ENCODE measurements at places on chromosomes 16 and 17.
A peak's percentile ranks its signal among the peaks of the same experiment; 100 is the strongest.

DNA sequence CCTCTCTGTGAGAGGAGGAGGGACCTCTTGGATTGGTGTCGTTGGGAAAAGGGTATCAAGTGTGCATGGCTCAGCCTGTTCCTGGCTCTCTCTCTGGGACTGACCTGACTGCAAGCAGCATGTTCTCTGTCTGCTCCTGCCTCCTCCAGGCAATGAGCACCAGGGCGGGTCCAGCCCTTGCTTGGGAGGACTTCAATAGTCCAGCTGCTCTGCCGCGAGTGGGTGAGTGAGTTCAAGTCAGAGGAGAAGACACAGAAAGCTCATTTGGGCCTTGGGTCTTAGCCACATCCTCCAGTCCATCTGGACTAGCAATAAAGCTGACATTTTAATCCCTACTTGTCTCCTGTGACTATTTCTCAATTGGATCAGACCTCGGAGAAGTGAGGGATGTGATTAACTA, 25.2 kb upstream of the TNS4 start:
- DNase-seq: no peak

- DNase-seq: no peak
These were observed 431.2 kb downstream of the SLC39A11 start for GRCh38 chr17:72661116-72661944.

GRCh38 chr17:75601057-75601987, 13.7 kb downstream of the MYO15B start:
- DNase-seq: peak; percentile 78

GRCh38 chr17:4980644-4981216, 6.7 kb downstream of the CAMTA2 start:
- DNase-seq: peak; percentile 66

- no peak for DNase-seq
These were observed 70.4 kb downstream of the ZDHHC7 start for GRCh38 chr16:84940670-84941551.

DNA sequence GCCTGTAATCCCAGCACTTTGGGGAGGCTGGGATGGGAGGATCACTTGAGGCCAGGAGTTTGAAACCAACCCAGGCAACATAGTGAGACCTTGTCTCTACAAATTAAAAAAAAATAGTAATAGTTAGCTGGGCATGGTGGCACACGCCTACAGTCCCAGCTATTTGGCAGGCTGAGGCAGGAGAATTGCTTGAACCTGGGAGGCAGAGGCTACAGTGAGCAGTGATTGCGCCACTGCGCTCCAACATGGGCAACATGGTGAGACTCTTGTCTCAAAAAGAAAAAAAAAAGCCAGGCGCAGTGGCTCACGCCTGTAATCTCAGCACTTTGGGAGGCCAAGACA, 56.9 kb upstream of the MRTFB start:
- no peak for DNase-seq

DNA sequence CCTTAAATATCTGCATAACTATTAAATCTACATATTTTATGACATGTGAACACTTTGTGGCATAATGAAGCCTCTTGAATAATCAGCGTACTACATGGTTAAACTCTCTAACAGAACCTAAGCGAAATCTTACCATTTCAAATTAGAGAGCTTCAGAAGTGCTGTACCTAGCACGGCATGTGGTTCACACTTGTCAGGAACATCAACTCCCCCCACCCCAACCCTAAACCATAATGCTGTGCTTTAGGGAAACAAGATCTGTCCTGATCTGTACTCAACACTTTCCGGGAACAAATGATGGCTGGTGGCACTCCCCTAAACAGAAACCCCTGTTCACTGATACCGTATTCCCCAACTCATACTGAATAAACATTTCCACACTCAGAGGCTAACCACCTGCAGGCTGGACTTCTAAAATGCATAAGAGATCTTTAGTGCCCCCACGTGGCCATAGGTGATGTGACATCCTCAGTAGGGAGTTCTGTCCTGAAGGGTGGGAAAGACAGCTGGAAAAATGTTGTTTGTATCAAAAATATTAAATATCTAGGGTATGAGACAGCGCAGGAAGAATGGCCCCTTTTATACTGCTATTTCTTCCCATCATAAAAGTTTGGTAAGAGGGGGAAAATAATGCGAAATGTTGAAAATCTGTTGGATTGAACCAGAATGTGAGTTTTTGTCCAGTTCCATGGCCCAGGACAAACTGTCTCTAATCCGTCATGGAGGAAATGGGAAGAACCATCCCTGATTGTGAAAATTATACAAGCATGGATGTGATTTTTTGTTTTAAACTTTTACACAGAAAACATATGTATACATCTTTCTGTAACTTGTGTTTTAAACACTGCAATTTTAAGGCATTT, 88.6 kb downstream of the USP31 start:
- DNase-seq: peak; percentile 67

DNA sequence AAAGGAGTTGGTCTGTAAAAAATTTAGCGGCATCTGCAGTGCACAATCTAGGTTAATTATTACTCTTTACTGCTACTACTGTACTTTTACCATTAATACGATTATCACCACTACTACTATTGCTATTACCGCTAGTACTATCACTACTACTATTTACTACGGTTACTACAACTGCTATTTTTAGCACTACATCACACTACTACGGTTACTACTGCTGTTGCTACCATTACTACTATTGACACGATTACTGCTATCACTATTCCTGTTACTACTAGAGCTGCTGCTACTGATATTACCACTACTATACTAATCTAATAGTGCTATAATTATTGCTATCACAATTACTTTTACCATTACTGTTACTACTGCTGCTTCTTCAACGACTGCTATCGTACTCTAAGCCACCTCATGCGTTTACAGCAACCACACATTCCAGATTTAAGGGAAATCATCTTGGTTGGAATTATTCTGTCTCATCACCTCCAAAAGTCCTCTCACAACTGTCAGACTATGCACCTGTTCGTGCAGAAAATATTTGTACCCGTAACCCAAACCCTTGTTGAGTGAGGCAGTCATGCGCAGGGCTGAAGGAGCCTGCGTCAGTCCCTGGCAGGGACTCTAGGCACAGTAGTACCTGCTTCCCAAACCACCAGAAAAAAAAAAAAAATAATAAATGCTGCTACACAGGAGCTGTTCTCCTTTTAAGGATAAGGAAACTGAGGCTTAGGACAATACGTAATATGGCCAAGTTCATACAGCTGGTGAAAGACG, 59.5 kb downstream of the MAF start:
- DNase-seq: no peak

- DNase-seq: no peak
These were observed 53.6 kb upstream of the ICAM2 start for GRCh38 chr17:64073771-64074703.

DNA sequence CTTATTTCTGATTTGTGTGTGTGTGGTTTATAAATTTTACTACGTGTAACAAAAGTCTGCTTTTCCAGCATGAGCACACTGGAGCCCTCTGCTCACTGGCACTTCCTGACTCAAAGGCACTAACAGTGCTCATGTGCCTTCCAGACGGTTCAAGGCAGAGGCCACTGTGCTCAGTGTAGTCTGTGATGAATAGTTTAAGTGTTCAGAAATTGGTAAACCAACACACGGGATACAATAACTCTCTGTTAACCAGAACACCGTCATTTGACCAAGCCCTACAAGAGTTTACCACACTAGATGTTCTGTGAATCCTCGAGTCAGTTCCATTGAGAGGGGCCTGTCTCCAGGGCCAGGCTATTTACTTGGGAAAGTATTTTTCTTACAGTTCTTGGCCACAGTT, 191.9 kb downstream of the MRTFB start:
- DNase-seq: no peak

GRCh38 chr16:55661941-55662643, 6.3 kb downstream of the SLC6A2 start:
- DNase-seq: no peak

- DNase-seq: peak; percentile 69
These were observed at the start of gene FLII for GRCh38 chr17:18258356-18259038. Gene FLII, minus strand, starts transcription at chr17:18258738. Its CDS starts 48 bp downstream, at chr17:18258690.

DNA sequence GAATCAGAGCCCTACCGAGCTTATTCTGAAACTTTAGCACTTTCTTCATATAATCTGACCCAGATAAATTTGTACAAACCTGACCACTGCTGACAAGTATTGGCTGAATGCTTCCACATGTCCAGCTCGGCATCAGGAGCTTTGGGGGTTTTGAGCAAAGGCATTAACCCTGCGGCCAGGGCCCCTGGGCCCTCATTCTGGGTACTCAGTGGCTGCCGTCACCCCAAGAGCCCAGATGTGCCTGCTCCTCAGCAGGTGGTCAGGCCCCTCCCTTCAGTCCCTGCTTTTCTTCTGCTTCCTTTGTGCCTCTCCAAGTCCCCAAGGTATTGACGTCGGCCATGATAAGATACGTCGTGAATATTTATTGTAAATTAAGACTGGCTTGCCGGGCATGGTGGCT, 47.3 kb upstream of the CHMP6 start:
- no peak for DNase-seq

- DNase-seq: no peak
These were observed 7.9 kb upstream of the MSL1 start for GRCh38 chr17:40113907-40114245.

- DNase-seq: peak; percentile 70
These were observed 35.6 kb downstream of the RPA1 start for GRCh38 chr17:1865252-1866037.

GRCh38 chr16:66580605-66581209, 1.4 kb downstream of the CMTM2 start:
- DNase-seq: no peak

DNA sequence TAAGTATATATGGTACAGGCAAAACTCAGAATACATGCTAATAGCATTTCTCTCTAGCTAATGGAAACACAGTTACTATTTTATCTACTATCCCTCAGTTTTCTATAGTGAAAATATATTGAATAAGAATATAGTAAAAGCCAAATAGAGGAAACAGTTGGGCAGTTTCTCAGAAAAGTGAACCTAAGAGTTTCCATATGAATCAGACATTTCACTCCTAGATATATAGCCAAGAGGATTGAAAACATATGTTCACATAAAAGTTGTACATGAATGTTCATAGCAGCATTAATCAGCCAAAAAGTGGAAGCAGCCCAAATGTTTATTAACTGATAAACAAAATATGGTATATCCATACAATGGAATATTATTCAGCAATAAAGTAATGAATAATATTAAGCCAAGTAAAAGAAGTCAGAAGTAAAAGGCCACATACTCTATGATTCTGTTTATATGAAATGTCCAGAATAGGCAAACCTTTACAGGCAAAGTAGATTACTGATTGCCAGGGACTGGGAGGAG, 134.6 kb downstream of the CYB561 start:
- DNase-seq: no peak

DNA sequence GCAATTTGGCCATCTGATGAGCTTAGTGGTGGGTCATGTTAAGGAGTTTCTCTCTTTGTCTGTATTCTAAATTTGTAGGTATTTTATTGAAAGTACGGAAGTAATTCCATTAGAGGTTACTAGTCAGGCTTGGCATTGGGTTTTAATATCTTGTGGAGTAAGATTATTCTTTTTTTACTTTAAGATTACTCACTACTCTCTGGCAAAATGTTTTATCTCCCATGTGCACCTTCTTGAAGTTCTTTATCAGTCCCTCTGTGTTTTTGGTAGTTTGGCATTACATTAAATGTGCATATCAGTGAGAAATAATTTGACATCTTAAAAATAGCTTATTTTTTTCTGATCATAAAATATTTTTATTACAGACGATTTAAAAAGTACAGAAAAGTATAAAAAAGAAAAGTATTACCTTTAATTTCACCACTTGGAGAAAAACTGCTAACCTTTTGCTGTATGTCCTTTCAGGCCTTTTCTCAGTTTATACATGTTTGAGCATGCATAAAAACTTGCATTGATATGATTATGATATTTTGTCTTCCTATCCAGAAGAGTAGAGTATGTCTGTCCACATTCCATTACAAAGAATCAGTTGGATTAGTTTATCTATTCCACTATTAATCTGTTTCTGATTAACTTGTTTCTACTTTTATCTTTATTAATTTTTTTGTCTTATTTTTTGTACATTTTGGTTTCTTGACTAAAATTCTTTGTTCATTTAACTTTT, 198.3 kb downstream of the SPECC1 start:
- DNase-seq: no peak

DNA sequence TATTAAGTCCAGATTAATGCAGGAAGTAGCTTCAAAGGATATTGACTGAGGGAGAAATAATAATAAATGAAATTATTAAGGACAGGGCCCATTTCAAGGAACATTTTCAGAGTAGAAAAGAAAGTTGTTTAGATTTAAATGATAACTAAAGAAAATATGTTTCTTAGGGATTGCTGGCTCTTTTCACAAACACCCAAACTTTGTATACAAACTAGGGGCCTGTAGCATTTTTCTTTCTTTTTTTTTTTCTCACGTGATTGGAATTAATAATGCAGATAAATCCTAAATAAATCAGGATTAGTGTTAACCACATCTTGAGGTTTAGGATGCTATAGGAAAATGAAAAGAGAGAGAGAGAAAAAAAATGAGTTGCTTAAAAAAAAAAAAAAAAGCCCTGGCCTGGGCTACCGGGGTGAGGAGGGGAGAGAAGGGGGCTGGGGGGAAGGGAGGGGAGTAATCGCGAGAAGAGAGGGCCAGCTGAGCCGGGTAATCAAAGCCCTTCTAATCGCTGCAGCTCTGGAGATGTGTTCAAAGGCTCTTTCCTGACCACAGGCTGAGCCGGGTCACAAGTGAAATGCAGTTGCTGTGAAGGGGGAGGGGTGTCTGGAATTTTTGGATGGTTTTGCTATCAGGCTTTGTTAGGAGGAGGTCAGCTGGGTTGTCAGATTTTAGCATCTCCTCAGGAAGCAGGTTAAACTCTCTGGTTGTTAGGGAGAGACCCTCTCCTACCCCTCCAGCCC, 104.6 kb upstream of the ZFHX3 start:
- DNase-seq: no peak

DNA sequence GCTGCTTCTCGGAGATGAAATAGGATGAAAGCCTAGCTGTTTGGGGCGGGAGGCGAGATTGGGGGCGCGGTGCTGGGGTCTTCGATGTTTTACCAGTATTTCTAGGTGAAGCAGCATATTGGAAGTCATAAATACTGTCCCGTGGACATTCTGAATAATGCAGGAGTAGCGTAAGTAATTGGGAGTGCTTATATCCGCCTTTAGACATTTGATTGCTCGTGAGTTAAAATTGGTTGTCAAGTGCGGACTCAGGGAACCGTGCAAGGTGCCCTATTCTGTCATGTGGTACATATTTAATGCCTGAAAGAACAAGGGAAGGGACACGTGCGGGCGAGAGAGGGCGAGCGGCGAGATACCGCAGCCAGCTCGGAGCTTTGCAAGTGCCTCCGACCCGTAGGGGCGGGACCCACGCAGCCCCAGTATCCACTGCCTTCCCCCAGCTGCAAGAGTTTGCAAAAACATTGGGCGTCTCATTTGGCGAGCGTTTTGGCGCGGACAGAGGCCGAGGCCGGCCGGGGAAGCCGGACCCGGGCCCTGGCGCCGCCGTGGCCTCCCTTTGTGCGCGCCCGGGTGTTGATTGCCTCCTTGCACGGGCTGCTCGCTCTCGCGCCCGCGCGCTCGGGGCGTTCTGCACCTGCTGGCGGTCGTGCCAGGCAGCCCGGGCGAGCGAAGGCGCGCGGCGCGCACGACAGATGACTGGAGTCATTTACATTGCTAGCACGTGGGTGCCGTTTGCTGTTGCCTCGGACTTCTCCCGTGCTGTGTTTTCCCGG, 849.8 kb upstream of the RBFOX1 start:
- no peak for DNase-seq

GRCh38 chr17:38417210-38417951, 10.9 kb upstream of the ARHGAP23 start:
- no peak for DNase-seq

Measured in activated naive CD4-positive, alpha-beta T cell treated with anti-CD3 and anti-CD28 coated beads, Interleukin-2, amount 10 ng/mL, durations not matched to agents 7 days and 5 days (primary cell).